Activated CD4-positive, alpha-beta memory T cell treated with anti-CD3 and anti-CD28 coated beads for 36 hours (primary cell): ENCODE measurements at places on chromosomes 3 and 15. TPM values are rescaled to one million over a fixed set of nuclear protein-coding genes. Genes with fewer than 3 reads are reported as not detected.

Gene STARD9
- total RNA-seq = 3.8 TPM

Gene LRRC34
- 2.8 TPM for total RNA-seq

Gene NPTN
- 46.7 TPM for total RNA-seq

Gene GOLGA6D
- total RNA-seq = 0.12 TPM

Gene C3orf62
- 3.0 TPM for total RNA-seq

Gene CYP19A1
- total RNA-seq = not detected

Gene SNUPN
- total RNA-seq = 33.4 TPM

Gene PLCH1
- total RNA-seq = 0.12 TPM

Gene MAGI1
- 0.21 TPM for total RNA-seq

Gene ABHD10
- total RNA-seq = 79.8 TPM

Gene BOC
- total RNA-seq = not detected

Gene APEH
- total RNA-seq = 141 TPM

Gene ADAMTSL3
- not detected for total RNA-seq

DNA sequence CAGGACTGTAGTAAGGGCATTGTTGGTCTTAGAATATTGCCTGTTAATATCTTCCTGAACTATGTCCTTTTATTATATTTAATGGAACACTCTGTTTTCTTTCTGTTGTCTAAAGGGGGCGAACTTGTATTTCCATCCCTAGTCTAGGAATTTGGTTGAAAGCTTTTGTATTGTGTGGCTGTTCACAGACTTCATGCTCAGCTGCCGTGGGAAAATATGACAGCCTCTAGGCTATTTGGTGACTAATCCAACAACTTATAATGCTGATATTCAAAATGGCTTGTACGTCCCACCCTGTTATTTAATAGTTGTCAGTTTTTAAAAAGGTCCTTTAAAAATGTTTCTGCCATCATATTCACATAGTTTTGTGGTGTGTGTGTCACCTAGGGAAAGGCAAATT lies 202.6 kb downstream of the KLHL25 start:
- H3K4me3 ChIP-seq = no peak overlapping the region
- H3K27ac ChIP-seq = no peak overlapping the region
- H3K27me3 ChIP-seq = no peaks in the 10 kb centered on the region
- peaks cover 19% of the 10 kb centered on the region for H3K36me3 ChIP-seq
- peaks cover 61% of the 10 kb centered on the region for H3K4me1 ChIP-seq
- DNase-seq = no peak

- no peak for DNase-seq
- no peak overlapping the region for H3K27ac ChIP-seq
Observed at GRCh38 chr3:18249126-18249525, 176.0 kb downstream of the SATB1 start.

- no peak overlapping the region for H3K27ac ChIP-seq
- DNase-seq = no peak
- H3K27me3 ChIP-seq = no peaks in the 10 kb centered on the region
Observed at GRCh38 chr15:67784090-67784781, 41.1 kb upstream of the SKOR1 start.

DNA sequence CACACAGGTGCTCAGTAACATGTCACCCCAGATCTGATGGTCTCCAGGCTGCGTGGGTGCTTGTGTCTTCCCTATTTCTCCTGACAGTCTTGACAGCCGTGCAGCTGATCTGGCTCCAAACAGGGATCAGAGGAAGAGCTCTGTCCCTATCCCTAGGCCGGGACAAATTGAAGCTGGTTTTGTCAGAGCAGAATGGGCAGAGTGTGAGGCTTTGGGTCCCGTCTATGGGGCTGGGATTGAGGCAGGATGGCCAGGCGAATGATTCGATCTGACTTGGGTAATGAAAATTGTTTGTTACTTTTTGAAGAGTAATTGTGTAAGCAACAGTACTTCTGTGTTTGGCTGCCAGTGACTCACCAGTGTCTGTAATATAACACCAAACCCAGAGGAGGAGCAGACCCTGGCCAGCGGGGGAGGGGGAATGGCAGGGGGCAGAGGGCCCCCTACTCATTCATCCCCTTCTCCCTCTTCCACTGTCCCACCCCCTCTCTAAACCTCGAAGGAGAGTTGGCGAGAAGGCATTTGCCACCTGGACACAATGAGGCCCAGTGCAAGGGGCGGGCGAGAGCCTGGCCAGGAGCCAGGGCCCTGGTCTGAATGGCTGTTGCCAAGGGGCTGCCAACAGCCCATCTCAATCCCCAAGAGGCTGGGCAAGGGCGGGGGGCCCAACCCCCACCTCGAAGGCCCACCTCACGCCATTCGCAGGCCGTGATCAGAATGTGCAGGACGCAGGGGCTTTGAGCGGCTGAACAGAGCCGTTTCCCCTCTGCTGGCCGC lies 4.9 kb upstream of the MAGEF1 start:
- no peak overlapping the region for H3K27ac ChIP-seq
- no peaks in the 10 kb centered on the region for H3K36me3 ChIP-seq
- no peaks in the 10 kb centered on the region for H3K27me3 ChIP-seq

- DNase-seq = no peak
- H3K27ac ChIP-seq = no peak overlapping the region
- no peaks in the 10 kb centered on the region for H3K27me3 ChIP-seq
Observed at GRCh38 chr15:58797505-58797904, 26.4 kb downstream of the MINDY2 start.

DNA sequence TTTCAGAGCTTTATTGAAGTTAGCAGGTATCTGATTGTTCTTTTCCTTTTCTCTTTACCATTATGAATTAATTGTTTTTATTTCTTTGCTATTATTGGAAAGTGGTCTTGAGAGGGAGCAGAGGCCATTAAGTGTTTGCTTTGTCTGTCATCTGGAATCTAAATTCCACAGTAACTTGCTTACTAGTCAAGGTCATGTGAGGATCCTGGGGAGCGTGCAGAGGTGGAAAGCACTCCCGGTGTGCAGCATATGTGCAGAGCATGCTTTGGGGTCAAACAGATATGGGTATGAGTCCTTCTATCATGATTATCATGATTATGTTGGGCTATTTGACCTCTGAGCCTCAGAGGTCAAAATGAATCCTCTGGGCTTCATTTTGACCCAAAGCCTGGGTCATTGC lies 96.4 kb downstream of the MYRIP start:
- no peaks in the 10 kb centered on the region for H3K4me1 ChIP-seq
- DNase-seq = no peak
- H3K36me3 ChIP-seq = no peaks in the 10 kb centered on the region
- no peak overlapping the region for H3K4me3 ChIP-seq

GRCh38 chr3:106381939-106382335 lies 513.1 kb upstream of the CBLB start:
- no peaks in the 10 kb centered on the region for H3K4me1 ChIP-seq
- no peaks in the 10 kb centered on the region for H3K27me3 ChIP-seq
- H3K36me3 ChIP-seq = no peaks in the 10 kb centered on the region
- H3K27ac ChIP-seq = no peak overlapping the region
- H3K4me3 ChIP-seq = no peak overlapping the region

DNA sequence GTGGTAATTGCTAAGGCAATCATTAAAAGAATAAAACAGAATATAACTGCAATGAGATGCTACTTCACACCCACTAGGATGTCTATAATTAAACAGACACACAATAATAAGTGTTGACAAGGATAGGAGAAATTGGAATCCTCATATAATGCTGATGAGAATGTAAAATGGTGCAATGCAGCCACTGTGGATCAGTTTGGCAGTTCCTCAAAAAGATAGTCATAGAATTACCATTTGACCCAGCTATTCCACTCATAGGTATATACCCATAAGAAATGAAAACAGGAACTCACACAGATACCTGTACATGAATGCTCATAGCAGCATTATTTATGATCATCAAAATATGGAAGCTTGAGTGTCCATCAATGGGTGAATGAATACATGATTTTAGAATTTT lies 9.6 kb upstream of the RNF111 start:
- peaks cover 43% of the 10 kb centered on the region for H3K4me1 ChIP-seq
- peaks cover 1% of the 10 kb centered on the region for H3K27me3 ChIP-seq
- H3K36me3 ChIP-seq = no peaks in the 10 kb centered on the region
- DNase-seq = no peak
- no peak overlapping the region for H3K27ac ChIP-seq

DNA sequence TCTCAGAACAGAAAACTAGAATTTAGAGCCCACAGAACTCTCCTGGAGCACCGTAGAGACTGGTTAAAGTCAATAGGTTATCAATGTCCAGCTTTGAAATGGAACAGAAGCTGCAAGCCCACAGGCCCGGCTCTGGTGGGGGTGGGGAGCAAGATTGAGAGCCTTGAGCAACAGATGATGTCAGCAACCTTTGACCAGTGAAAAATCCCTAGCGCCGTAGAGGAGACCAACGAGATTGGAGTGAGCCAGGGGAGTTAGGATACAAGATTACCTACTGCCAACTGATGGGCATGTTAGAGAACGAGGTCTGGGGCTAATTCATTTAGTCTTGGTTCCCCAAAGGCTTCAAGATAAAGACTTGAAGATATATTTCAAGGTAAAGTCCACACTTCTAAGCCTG lies 345.5 kb upstream of the LMCD1 start:
- no peaks in the 10 kb centered on the region for H3K36me3 ChIP-seq
- H3K4me1 ChIP-seq = no peaks in the 10 kb centered on the region
- no peak overlapping the region for H3K4me3 ChIP-seq
- no peak for DNase-seq

DNA sequence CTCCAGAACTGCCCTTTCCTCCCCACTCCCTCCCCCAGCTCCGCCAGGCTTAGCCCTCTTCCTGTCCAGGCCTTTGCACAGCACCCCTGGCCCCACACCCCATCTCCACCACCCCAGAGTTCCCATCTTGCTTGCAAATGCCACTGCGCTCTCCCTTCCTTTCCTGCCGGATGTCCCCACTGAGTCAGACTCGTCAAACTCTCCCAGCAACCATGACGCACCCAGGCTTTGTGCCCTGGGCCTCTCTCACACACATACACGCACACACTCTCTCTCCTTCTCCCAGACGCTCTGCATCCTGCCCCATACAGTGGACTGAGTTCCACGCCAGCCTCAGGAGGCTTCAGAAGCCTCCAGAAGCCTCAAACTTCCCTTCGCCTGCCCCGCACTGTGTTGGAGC lies 2.8 kb upstream of the CCDC9B start:
- no peaks in the 10 kb centered on the region for H3K36me3 ChIP-seq
- H3K27ac ChIP-seq = no peak overlapping the region
- H3K4me1 ChIP-seq = no peaks in the 10 kb centered on the region
- no peak overlapping the region for H3K4me3 ChIP-seq

- DNase-seq = no peak
- no peaks in the 10 kb centered on the region for H3K36me3 ChIP-seq
- H3K4me3 ChIP-seq = no peak overlapping the region
- H3K4me1 ChIP-seq = no peaks in the 10 kb centered on the region
- no peak overlapping the region for H3K27ac ChIP-seq
Observed at GRCh38 chr3:12818773-12819172, 22.3 kb downstream of the CAND2 start.

DNA sequence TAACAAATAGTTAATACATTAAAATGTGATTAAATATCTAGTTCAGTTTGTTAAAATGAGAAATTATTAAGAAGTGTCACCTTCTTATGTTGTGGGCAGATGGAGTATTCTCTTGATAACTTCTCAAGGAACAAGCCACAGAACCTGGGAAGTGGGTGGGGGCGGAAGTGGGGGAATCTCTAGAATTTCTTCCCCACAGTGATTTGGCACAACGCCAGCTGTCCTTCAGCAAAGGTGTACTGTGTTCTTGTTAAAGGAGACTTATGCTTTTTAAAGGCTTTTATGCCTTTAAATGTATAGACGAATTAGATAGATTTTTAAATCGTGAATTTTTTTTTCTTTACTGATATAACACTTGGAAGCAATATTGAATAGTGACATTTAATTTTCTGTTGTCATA lies 42.4 kb downstream of the SEC22A start:
- peaks cover 39% of the 10 kb centered on the region for H3K36me3 ChIP-seq
- DNase-seq = peak; percentile 14
- no peak overlapping the region for H3K27ac ChIP-seq

DNA sequence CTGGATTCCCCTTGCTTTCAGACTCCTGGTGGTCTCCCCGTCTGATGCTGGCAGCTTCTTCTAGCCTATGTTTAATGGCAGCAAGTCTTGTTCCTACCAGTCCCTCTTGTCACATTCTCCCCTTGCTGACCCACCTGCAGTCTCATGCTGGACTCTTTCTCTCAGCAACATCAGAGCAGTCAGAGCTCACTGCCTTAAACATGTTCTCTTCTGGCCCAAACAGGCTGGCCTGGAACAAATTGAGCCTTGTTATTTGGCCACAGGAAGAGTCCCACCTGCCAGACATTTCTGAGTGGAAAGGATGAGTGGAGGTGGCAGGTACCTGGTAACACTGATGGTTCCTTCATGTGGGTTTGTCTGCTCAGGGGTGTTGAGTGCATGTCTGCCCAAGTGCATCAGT lies 59.2 kb upstream of the APEH start:
- no peak for DNase-seq
- H3K27ac ChIP-seq = no peak overlapping the region
- H3K4me1 ChIP-seq = no peaks in the 10 kb centered on the region
- no peak overlapping the region for H3K4me3 ChIP-seq
- H3K36me3 ChIP-seq = no peaks in the 10 kb centered on the region

GRCh38 chr15:41597787-41598186 lies 38.8 kb downstream of the TYRO3 start:
- no peak overlapping the region for H3K27ac ChIP-seq
- H3K36me3 ChIP-seq = no peaks in the 10 kb centered on the region
- DNase-seq = no peak

GRCh38 chr3:52194485-52195290 lies 3.3 kb upstream of the ALAS1 start:
- H3K4me1 ChIP-seq = peaks cover 23% of the 10 kb centered on the region
- no peak overlapping the region for H3K27ac ChIP-seq
- peaks cover 9% of the 10 kb centered on the region for H3K36me3 ChIP-seq
- no peaks in the 10 kb centered on the region for H3K27me3 ChIP-seq
- DNase-seq = no peak

DNA sequence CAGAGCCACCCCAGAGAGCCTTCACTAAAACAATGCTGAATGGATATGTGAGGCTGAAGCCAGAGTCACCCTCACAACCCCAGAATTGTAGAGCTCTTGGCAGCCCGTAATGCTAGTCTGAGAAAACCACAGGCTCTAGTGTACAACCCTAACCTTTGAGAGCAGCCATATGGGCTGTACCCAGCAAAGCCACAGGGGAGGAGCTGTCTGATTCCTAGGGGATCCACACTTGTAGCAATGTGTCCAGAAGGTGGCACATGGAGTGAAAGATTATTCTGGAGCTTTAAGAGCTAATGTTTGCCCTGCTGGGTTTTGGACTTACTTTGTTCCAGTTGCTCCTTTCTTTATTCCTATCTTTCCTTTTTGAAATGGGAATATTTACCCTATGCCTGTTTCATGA lies 626.8 kb downstream of the GRM7 start:
- no peaks in the 10 kb centered on the region for H3K27me3 ChIP-seq
- no peak for DNase-seq
- no peak overlapping the region for H3K27ac ChIP-seq
- no peak overlapping the region for H3K4me3 ChIP-seq

- H3K4me3 ChIP-seq = no peak overlapping the region
- H3K4me1 ChIP-seq = peaks cover 8% of the 10 kb centered on the region
- H3K27ac ChIP-seq = no peak overlapping the region
Observed at GRCh38 chr3:60178931-60179653, 1072.2 kb downstream of the FHIT start.
